ENCODE measurements at places on chromosomes 2 and 18.

- peak; percentile 18 for DNase-seq
These were observed 56.1 kb downstream of the DYNAP start for GRCh38 chr18:54647176-54647575.

DNA sequence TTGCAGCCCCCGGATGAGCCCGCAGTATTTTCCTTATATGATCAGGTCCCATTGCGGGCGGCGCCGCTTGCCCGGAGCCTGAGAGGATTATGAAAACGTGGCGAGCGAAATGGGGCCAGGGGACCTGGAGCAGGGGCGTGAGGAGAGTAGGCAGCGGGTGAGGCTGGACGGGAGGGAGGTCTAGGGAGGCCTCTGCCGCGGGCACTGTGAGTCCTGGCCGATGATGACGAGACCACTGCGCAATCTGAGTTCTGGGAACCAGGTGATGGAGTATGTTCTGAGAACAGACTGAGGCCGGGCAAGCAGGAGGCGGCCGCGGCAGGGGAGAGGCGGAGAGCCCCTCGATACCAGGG lies 790 bp upstream of the ACAA2 start:
- DNase-seq = peak; percentile 26

GRCh38 chr2:188207554-188207953 lies 84.1 kb upstream of the GULP1 start:
- DNase-seq = no peak

DNA sequence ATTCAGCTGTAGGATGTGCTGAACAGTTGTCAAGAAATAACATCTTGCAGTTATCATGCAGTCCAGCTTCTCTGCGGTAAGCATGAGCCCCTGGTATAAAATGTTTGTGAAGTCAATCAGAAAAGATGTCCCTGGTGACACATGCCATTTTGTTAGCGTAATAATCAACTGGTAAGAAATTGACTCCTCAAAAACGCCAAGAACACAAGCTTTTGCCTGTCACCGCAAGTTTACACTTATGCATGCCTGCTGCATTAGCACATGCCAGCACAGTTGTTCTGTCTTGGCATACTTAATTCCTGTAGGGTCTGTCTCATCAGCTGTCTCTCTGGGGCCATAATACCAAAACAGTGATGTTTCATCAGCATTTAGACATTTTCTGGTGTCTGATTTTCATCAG lies 524.8 kb upstream of the DSEL start:
- no peak for DNase-seq

DNA sequence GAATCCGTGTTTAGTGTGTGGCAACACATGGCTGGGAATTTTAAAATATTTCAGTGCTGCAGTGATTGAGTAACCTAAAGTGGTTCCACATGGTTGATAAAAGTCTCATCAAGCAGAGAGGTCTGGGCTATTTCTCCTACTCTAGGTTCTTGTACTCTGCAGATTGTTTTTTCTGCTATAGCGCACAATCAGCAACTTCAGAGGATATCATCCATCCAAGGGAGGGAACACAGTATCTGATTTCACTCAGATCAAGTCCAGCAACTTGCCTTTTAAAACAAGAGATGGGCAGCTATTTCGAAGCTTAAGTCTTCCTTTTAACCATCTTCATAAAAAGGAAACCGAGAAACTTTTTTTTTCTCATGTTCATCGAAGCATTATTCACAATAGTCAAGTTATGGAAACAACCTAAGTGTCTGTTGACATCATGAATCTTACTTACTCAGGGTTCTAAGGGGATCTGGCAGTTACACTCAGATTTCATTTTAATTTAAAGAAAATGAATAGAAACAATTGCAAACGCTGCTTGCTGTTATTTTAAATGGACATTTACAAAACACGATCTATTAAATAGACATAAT lies 172.7 kb upstream of the TRIB2 start:
- DNase-seq = no peak

DNA sequence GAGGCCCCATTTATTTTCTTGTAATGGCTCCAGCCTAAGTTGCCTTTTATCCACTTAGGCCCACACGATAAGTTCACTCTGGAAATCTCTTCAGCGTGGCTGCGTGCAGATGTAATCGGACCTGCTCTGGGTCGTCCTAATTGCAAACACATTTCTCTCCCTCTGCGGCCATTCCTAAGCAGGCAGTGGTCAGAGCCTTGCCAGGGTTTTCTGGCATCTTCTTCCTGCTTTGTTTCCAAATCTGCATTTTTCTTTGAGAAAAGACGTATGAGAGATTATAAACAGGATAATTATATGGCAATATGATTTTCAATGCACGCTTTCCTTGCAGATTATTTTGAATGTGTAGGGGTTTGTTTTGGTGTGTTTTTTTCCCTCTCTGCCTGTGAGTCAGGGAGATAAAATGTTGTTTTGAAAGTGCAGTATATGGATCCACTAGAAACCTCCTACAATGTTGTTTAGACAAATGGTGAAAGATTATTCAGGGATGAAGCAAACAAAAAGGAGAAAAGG lies 239.4 kb upstream of the TANK start:
- DNase-seq = no peak

- no peak for DNase-seq
These were observed 5.1 kb downstream of the RHOB start for GRCh38 chr2:20451761-20452499.

DNA sequence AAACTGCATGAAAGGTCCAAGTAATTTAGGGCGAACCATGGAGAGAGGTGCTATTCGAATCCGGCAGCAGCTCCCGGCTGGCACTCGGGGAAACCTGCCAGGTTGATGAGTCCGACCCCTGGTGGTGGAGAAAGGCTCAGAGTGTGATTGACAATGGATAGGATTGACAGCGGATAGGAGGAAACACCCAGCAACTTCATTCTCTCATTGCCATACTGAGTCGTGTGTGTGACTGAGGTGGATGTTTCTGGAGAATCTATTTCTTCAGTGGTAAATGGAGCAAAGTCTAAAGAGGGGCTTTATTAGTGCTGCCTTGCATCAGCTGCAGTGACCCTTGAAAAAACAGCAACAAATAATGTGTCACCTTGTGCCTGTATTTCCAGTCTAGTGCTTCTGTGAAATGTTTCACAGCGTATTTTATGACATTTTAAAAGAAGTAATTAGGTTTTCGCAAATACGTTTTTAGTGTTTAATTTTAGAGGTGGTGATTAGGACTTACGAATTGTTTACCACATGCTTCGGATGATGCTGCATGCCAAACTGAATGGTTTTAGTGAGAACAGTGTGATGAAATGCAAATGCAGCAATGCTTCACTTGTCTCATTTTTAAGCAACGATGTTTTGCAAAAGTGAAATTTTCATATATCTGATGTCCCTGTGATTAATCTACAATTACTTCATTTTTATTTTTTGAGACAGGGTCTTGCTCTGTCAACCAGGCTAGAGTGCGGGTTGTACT lies 102.0 kb downstream of the DCDC2C start:
- DNase-seq = peak; percentile 48

DNA sequence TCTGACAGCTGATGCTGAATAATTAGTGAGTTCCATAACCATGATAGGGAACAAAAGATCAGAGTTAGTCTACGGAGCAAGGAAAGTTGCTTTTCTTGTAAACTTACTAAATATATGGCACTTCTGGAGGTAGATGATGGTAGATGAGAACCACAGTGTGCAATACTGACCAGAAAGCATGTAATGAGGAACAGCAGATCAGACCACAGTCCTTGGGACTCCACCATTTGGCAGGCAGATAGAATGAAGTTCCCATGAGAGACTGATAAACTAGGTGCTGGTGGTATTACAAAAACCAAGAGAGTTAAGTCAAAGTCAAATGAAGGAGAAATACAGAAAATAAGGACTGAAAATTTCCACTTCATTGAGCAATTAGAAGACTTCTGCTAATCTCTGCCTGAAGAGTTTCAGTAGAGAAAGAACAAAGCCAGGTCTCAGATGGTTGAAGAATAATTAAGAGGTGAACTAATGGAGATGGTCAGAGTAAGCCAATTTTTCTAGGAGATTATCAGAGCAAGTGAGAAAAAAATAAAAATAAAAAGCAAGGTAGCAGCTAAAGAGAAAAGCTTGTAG lies 10.4 kb downstream of the CERKL start:
- DNase-seq = no peak

GRCh38 chr2:19932928-19933327 lies 31.1 kb upstream of the TTC32 start:
- no peak for DNase-seq

GRCh38 chr2:217440000-217440399 lies 562.8 kb downstream of the TNS1 start:
- DNase-seq = no peak

DNA sequence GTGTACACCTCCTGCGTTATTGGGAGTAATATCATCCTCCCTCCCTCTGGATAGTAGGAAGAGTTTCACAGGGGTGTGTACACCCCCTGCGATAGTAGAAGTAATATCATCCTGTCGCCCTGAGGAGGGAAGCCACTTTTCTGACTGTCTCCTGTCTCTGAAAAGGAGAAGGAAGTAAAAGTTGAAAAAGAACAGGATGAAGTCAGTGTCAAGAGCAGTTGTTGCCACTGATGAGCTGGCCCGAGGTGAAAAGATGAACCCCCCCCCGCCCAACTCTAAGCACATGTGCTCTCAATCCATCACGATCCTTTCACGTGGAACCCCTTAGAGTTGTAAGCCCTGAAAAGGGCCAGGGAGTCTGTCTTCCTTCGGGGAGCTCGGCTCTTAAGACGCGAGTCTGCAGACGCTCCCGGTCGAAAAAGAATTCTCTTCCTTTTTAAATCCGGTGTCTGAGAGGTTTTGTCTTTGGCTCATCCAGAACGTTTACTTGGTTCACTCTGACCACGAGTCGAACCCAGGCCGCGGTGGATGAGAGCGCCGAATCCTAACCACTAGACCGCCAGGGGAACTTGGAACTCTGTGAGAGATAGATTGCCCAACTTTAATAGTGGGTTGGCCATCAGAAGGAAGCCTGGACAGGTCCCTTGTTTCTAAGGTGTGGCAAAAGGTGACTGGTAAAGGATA lies 22.4 kb upstream of the NAGK start:
- DNase-seq = no peak

DNA sequence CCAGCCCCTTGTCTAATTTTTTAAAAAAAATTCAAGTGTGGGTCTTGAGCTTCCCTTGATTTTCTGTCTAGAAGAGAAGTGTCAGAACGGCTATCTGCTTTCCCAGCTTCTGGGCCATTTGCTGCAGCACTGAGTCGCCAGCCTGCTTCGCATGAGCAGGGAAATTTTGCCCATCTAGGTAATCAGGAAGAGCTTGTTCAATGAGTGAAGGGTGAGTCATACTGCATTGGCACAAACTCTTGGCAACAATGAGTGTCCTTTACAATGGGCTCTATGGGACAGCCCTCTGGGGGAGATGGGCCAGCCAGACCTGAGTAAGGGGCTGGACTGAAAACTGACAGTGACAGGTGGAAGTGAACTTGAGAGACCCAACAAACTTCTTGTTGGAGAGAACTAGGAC lies 2.4 kb upstream of the RNF144A start:
- DNase-seq = peak; percentile 45

DNA sequence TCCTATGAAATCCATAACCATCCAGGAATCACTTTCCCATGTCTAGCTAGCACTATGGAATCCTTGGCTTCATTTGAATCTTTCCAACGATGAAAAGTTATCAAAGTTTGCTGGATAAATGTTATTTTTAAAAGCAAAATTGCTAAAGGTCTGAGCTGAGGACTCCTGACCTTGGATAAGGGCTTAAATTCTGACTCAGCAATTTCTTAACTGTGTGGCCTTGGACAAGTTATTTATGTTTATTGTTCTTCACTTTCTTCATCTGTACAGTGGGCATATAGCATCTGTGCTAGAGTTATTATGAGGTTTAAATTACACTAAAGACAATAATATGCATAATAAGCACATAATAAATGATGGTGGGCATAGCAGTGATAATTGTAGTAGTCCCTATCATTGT lies 227.5 kb downstream of the KCNS3 start:
- DNase-seq = no peak
